ENCODE measurements at places on chromosomes 6 and 20.

GRCh38 chr20:17883592-17884306 is 84.8 kb downstream of the SNX5 start:
- DNase-seq = no peak

- no peak for DNase-seq
These were observed 5.9 kb downstream of the C6orf58 start for GRCh38 chr6:127582777-127583462.

DNA sequence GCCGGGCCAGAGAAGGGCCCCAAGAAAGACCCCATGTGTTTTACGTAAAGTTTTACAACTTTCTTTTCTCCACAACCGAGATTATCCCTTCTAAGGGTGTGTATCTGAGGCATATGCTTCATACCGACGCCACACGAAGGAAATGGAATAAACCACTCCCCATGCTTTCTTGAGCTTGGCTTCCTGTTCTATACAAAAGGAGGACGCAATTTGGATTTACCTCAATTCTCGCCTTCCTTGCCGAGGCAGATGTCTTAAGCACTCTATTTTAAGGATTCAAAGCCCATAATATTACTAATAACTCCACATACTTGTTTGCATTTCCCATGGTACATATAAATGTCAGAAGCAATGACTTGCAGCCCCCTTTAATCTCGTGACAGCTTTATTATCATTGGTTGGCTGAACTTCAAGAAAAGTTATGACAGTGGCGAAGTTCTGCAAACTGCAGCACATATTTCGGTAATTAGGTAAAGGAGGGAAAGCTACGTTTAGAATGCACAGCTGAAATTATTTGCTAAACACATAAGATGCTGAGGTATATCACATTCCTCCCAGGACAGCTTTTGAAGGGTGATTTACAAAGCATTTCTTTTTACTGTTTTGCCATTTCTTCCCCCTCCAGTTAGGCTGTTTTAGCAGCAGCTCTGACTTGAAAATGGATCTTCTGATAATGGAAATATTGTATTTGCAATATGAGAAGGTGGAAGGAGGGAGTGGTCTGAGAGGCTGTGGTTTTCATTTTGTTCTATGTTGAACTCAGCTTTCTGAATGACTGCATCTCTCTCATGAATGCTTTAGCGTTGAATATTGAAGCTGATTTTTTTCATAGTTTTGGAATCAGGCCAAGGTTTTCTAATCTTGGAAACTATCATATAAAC is 330.5 kb downstream of the EPHA7 start:
- no peak for DNase-seq

- no peak for DNase-seq
These were observed 170.4 kb downstream of the BCKDHB start for GRCh38 chr6:80276861-80277260.

GRCh38 chr6:73857341-73857890 is 161.4 kb downstream of the CD109 start:
- DNase-seq = no peak

DNA sequence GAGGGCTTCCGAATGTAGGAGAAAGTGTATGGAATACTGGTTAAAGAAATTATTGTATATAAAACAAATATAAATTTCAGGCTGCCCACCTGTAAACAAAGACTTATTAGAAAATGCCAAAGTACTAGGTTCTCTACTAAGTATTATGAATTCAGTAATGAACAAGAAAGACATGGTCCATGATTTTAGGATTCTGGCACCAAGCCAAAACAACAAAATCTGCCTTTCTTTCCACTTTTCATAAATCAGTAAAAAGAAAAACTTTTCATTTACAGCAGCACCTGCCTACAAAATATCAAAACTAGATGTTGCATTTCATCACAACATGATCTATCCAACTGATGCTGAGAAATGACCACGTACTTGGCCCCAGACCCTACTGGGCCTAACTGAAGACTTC is 14.5 kb upstream of the SNRPB start:
- DNase-seq = no peak

GRCh38 chr6:85451565-85452306 is 1.9 kb downstream of the NT5E start:
- DNase-seq = no peak

DNA sequence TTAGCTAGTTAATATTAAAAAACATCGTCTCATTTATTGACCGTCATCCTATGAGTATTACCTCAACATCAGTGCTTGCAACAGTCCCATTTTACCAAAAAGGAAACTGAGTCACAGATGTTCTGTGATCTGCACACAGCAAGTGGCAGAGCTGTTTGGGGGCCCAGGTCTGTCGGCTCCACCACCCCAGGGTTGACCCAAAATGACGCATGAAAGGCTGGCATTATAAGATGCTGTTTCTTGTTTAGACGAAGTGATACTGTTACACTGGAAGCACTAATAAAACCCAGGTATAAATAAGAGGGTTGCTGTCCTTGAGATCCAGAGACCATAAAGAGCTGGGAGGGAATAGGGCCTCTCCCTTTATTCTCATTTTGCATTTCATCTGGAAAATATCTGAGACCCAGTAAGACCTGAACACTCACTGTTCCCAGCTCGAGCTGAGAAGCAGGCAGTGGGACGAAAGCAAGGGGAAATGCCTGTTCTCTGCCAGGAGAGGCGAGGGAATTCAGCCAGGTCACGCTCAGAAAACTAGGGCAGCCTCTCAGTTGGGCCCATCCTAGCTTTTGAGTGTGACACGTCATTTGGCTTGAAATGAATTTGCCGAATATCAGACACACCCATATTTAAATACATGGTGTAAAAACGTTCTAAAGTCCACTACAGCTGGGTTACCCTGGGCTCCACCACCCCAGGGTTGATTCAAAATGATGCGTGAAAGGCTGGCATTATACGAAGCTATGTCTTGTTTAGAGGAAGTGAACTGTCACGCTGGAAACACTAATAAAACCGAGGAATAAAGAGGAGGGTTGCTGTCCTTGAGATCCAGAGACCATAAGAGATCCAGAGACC is 1.4 kb upstream of the MICAL1 start:
- DNase-seq = no peak

GRCh38 chr6:164296411-164296810 is 881.9 kb downstream of the QKI start:
- no peak for DNase-seq

DNA sequence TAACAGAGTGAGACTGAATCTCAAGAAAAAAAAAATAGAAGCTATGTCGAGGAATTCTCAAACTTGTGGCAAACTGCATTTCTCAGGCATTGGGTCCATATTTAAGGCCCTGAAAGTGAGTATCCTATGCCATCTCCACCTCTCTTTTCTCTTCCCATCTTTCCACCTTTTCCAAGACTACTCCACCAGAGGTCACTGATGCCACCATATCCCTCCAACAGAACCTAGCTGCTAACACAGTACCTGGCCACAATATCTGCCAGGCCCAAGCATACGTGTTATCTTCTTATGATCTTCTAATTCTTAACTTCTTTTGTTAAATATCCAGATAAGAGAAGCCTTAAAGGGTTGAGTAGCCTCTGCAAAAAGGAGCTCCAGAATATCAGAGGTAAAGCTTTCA is 8.2 kb upstream of the ADGRF4 start:
- DNase-seq = no peak

- DNase-seq = no peak
These were observed 25.4 kb upstream of the KCNB1 start for GRCh38 chr20:49507741-49508434.
